Forelimb muscle (tissue), 1 donor: ENCODE measurements at places on chromosomes 3 and 15. TPM values are rescaled to one million over a fixed set of nuclear protein-coding genes. Genes with fewer than 3 reads are reported as not detected.

Gene GUCA1C
- polyA plus RNA-seq = not detected

Gene GATA2
- polyA plus RNA-seq = 2.9 TPM

Gene GOLGB1
- 44.8 TPM for polyA plus RNA-seq

Gene NEIL1
- polyA plus RNA-seq = 8.2 TPM

Gene ASB14
- polyA plus RNA-seq = 0.89 TPM

Gene LOXL1
- polyA plus RNA-seq = 29.7 TPM

Gene CCR3
- polyA plus RNA-seq = 0.15 TPM

Gene PP2D1
- 0.39 TPM for polyA plus RNA-seq

Gene CD86
- polyA plus RNA-seq = 1.5 TPM

Gene CYP8B1
- polyA plus RNA-seq = 0.09 TPM

Gene CNOT10
- polyA plus RNA-seq = 23.4 TPM

Gene PDE8A
- 25.6 TPM for polyA plus RNA-seq

Gene HYAL3
- 2.3 TPM for polyA plus RNA-seq

Gene ADAMTS7
- polyA plus RNA-seq = 13.7 TPM

Gene GNAT1
- polyA plus RNA-seq = not detected

Gene PAQR9
- polyA plus RNA-seq = 0.08 TPM

Gene MESP2
- 0.35 TPM for polyA plus RNA-seq

Gene PTPRG
- 24.2 TPM for polyA plus RNA-seq

Gene ALS2CL
- polyA plus RNA-seq = 9.0 TPM

Gene CPLX3
- polyA plus RNA-seq = not detected
